Thoracic aorta (tissue), 2 donors: ENCODE measurements at places on chromosomes 7 and 10. TPM values are rescaled to one million over a fixed set of nuclear protein-coding genes. Genes with fewer than 3 reads are reported as not detected.

GRCh38 chr10:33008499-33009243 lies 50.6 kb upstream of the ITGB1 start:
- DNase-seq, result no peak

GRCh38 chr7:96308253-96308949 lies 13.5 kb downstream of the SLC25A13 start:
- no peak for DNase-seq

GRCh38 chr10:30247704-30248103 lies 101.4 kb downstream of the MTPAP start:
- no peak for DNase-seq

- no peak for DNase-seq
Observed at GRCh38 chr7:68684246-68684839, 913.9 kb upstream of the AUTS2 start.

GRCh38 chr7:46814516-46815250 lies 767.2 kb downstream of the TNS3 start:
- DNase-seq, result no peak

GRCh38 chr7:5238500-5238899 lies 44.2 kb upstream of the SLC29A4 start:
- no peak for DNase-seq

Gene ZNF467
- total RNA-seq, result 4.6 TPM

Gene SFRP5
- 0.41 TPM for total RNA-seq

DNA sequence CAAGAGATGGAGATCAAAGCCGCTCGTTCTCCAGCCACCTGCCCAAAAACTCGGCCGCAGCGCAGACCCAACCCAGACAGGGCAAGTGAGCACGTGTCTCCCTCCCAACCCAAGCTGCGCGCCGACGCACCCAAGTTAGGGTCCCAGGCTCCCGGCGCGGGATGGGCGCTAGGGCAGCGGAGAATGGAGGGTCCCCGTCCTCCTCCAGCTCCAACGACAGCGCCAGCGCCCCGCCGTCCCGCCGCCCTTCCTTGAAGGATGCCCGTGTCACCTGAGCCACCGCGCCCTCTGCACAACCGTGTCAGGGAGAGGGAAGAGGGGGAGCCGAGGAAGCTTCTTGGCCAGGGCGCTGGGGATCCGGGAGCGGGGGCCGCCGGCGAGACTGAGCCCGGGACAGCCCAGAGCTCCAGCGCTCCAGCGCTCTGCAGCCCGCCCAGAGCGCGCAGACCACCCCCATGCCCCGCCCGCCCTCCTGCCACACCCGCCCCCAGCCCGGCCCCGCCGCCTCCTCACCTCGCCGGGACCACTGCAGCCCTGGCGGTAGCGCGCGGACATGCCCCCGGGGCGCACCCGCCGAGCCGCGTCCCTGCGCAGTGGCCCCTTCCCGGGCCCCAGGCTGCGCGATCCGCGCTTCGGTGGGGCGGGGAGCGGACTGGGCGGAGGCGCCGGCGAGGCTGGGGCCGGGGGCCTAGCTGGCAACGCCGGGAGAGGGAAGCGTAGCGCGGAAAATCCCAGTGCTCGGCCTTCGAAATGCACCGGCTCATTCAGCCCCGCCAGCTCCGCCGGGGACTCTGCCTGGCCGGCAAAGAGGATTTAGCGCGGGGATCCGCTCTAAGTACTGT lies at the start of gene SLC16A12:
Gene SLC16A12, minus strand, starts transcription at position 424 of the 842 bp plus-strand sequence. CDS start 73,016 bp downstream, outside the sequence.
- DNase-seq, result no peak

Gene CHAT
- total RNA-seq, result not detected

- DNase-seq, result no peak
Observed at GRCh38 chr7:111266613-111267012, 175.7 kb downstream of the LRRN3 start.

Gene NAT16
- total RNA-seq, result not detected

DNA sequence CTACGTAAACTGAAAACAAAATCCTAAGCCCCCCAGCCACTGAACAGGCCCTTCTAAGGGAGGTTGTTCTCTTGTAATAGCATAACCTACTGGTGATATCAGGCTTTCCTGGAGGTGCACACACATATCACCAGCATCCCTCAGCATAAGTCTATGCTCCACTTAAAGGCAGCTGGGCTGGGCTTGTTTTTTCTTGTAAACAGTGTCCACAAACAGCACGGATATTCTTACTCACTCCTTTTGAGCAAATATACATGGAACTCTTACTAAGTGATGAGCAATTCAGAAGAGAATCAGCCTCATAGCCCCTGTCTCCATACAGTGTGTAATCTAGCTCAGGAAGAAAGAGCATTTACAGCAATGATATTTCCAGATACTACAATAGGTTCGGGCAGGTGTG lies 2.4 kb downstream of the LRIT1 start:
- DNase-seq, result no peak

DNA sequence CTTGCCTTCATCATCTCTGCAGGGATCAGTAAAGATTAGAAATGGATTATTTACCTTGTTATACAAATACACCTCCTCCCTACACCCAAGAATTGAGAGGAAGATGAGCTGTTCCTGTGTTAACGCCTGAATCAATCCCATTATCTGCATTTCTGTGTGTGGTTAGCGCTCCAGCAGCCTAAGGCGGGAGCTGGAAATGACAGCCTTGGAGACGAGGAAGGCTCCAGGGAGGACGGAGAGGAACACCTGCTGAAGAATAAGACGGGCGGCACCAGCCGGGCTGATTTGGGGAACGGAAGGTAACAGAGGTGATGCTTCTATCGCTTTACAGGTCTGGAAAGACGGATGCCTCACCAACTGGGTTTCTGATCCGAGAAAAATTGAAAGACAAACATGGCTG lies 34.2 kb upstream of the DDC start:
- no peak for DNase-seq

DNA sequence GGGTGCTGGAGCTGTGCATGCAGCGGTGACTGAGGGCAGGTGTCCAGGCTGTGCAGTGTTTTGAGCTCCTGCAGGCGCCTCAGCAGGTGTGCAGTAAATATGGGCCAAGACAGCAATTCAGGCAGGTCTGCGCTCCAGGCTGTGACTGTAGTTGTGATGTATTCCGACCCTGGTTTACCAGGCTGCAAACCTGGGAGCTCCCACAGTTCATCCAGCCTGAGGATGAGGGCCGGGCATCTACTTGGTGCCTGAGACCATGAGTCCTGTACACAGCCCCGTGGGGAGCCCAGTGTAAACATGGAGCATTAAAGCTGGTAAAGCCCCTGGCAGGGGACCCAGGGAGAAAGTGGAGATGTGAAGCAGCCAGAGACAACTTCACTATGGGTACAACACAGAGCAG lies 82.8 kb downstream of the VOPP1 start:
- DNase-seq, result no peak

DNA sequence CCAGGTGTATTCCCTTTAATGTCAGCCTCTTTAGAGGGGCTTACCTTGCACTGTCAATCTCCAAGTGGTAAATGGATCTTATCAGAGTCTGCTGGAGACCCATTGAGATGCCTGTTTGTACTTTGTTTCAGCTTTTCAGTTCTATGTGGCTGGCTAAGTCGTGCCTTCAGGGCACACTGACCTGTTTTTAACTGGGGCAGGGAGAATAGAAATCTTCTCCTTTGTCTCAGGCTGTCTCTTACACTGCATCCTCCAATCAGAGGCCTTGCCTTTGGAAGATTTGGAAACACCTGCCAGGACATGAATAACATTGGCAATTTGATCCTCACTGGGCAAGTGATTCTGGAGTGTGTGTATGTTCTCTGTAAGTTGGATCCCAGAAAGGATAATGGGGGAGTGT lies 65.0 kb downstream of the POU6F2 start:
- DNase-seq, result no peak

DNA sequence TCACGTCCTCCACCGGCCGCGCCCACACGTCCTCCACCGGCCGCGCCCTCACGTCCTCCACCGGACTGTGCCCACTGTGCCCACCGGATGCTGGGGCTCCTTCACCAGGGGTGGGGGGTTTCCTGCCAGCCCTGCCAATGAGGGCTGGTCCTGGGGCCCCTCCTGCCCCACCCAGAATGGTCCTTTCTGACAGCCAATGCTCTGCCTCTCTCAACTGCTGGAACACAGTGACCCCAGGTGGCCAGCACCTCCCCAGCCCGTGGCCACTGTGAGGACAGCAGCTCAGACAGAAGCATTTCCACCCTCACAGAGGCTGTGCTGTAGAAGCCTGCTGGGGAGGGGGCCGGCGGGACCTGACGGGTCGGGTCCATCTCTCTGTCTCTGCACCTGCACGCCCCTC lies 90.1 kb upstream of the DNAAF5 start:
- no peak for DNase-seq

DNA sequence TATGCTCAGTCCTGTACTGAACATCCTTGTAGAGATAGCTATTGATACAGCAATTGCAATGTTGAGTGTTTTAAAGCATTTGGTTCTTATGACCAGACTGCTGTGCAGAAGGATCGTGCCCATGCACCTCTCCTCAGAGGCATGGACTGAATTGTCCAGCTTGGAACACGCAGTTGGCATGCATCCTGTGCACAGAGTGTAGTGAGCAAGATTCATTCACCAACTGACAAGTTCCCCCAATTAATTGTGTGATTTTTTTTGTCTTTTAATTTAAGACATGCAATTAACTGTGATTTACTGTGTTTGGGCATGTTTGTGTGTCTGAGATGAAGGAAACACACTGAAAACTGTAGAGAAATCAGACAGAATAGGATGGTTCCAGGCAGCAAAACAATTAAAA lies 323.7 kb downstream of the CDK14 start:
- DNase-seq, result no peak

GRCh38 chr10:35306852-35307251 lies 29.5 kb upstream of the CCNY start:
- DNase-seq, result no peak

Gene FAM25A
- total RNA-seq, result not detected

- DNase-seq, result no peak
Observed at GRCh38 chr10:28838908-28839307, 161.6 kb downstream of the BAMBI start.

Gene ZNF503
- 28.8 TPM for total RNA-seq

GRCh38 chr10:133236401-133237240 lies 1.0 kb upstream of the VENTX start:
- no peak for DNase-seq

Gene COL17A1
- 0.95 TPM for total RNA-seq

GRCh38 chr10:74932648-74933047 lies 106.2 kb downstream of the KAT6B start:
- DNase-seq, result no peak

GRCh38 chr10:28810057-28810870 lies 132.9 kb downstream of the BAMBI start:
- DNase-seq, result no peak

DNA sequence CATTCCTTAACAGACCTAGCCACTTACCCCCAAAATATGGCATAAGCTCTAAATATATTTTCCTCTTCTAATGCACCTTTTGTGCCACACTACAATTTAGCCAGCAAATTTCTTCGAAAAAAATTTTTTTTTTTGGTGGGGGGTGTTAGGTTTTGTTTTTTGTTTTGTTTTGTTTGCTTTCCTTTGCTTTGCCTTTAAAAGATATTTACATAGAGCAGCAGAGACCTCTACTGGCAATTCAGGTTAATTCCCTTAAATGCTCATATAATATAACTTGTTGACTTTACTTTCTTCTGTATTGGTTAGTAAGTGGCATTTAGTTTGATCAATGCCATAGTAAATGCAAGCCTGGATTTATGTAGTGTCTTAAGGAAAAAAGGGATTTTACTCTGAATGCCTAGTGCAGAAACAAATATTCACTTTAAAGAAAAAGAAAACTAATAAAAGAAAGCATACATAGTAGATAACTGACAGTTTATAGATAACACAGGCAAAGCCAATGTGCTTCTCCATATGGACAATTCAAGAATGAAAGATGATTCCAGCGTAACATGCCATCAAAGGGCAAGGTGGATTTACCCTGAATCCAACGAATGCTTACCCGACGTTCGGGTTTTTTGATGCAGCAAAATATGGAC lies 1250.6 kb downstream of the GATA3 start:
- DNase-seq, result no peak

- no peak for DNase-seq
Observed at GRCh38 chr10:91311601-91312381, 91.3 kb downstream of the PCGF5 start.

- no peak for DNase-seq
Observed at GRCh38 chr7:36918591-36918990, 194.3 kb upstream of the AOAH start.

DNA sequence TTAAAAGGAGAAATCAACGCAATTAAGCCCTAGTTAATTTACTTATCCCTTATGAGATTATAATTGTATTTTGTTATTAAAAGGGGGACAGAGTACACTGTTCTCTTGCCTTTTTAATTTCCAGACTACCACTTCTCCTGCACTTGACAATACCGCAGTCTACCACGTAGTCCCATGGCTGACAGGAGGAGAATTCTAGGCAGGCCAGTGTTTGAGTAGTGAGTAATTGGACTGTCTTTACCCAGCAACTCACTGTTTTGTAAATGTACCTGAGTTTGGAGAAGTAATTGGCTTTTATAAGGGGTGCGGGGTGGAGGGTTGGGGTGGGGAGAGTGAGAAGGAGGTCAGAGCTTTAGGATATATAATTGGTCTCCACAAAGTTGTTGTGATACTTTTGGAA lies 85.4 kb downstream of the CFTR start:
- DNase-seq, result no peak

DNA sequence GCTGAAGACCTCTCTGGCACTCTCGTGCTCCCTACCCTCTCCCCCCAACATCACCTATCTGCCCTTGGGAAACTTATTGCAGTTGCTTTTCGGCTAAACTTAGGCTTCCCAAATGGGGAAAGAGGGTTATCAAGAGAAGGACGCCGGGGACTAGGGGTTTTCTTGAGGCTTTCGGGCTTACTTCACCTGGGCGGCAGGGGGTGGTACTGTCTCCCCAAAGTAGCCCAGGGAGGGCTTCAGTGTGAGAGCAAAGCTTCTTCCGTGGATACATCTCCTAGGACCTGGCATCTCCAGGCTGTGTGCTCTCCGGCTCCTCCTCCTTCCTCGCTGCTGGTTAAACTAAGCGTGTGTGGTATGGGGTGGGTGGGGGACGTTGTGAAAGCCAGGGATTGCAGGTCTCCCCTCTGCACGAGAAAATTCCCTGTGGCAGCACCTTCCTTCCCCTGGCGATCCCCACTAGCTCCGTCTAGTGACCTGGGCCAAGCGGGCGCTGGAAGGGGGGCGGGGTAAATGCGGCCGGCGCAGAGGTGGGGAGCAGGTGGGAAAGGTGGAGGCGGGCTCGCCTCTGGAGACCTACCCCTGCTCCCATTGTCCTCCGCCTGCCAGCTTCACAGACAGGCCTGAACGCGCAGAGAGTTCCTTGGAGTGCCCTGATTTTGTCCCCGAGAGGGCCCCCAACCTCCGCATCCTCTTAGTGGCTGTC lies 1.1 kb downstream of the PLXDC2 start:
- DNase-seq, result no peak

DNA sequence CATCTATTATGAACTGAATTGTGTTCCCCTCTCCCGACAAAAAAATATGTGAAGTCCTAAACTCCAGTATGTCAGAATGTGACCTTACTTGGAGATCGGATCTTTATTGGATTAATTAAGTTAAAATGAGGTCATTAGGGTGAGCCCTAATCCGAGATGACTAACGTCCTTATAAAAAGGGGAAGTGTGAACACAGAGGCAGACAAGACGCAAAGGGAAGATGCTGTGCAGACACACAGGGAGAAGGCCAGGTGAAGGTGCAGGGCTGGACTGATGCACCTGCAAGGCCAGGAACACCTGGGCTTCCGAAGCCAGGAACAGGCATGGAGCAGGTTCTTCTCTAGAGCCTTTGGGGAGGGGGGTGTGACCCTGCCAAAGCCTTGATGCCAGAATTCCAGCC lies 187.8 kb downstream of the PARD3 start:
- DNase-seq, result no peak

Gene CYTH3
- total RNA-seq, result 83.8 TPM

- DNase-seq, result no peak
Observed at GRCh38 chr7:101419831-101420230, 57.2 kb downstream of the COL26A1 start.
